Colonic mucosa (tissue), 4 donors: ENCODE measurements at places on chromosomes 6 and 20. TPM values are rescaled to one million over a fixed set of nuclear protein-coding genes. Genes with fewer than 3 reads are reported as not detected.

GRCh38 chr20:32233286-32233685 is 25.6 kb downstream of the POFUT1 start:
- no peaks in the 10 kb centered on the region for H3K27me3 ChIP-seq
- DNase-seq = no peak
- no peaks in the 10 kb centered on the region for H3K36me3 ChIP-seq
- H3K27ac ChIP-seq = no peak overlapping the region
- peaks cover 11% of the 10 kb centered on the region for H3K4me1 ChIP-seq
- no peak overlapping the region for H3K4me3 ChIP-seq

- no peaks in the 10 kb centered on the region for H3K4me1 ChIP-seq
- H3K27me3 ChIP-seq = no peaks in the 10 kb centered on the region
- peak overlapping the region; percentile 68 for H3K27ac ChIP-seq
- H3K4me3 ChIP-seq = no peak overlapping the region
- no peaks in the 10 kb centered on the region for H3K36me3 ChIP-seq
- peak; percentile 88 for DNase-seq
Measured at GRCh38 chr6:52724406-52725121, 38.7 kb downstream of the GSTA2 start.

- no peaks in the 10 kb centered on the region for H3K36me3 ChIP-seq
- H3K27ac ChIP-seq = no peak overlapping the region
- no peak for DNase-seq
- H3K4me3 ChIP-seq = no peak overlapping the region
Measured at GRCh38 chr6:168517742-168518347, 76.9 kb downstream of the SMOC2 start.

The DYNLT2 gene
- total RNA-seq = 2.2 TPM

The TASP1 gene
- total RNA-seq = 9.4 TPM

The MYMX gene
- total RNA-seq = not detected
